ENCODE measurements at places on chromosomes 3 and 15. TPM values are rescaled to one million over a fixed set of nuclear protein-coding genes. Genes with fewer than 3 reads are reported as not detected.

The IL5RA gene
- total RNA-seq = 0.04 TPM

The CASR gene
- total RNA-seq = not detected

The UBAP1L gene
- 2.6 TPM for total RNA-seq

The ROPN1 gene
- total RNA-seq = not detected

The SLC25A20 gene
- total RNA-seq = 18.2 TPM

The CAPN3 gene
- 207 TPM for total RNA-seq

DNA sequence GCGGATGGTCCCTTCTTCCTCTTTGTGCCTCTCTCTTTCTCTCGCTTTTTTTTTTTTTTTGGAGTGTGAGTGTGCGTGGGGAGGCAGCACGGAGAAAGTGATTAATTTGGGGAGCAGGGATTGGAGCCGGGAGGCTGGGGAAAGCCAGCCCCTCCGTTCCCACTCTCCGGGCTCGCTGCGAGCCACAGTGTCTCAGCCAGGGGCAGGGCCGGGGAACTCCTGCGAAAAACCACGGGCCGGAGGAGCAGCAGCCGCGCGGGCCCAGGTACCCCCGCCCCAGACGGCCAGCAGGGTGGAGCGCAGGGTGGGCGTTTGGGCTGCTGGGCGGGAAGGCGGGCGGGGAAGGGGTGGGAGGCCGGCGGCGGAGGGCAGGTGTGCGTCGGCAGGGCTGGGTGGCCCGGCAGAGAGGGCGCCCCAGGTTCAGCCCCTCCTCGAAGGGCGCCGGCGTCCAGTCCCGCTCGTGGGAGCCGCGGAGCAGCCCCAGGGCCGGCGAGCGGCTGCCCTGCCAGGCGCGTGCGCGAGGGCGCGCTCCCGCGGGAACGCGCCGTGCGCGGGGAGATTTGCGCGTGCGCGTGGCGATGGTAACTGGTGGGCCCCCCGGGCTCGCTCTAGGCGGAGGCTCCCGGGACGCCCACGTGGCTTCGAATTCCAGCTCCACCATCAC is 1.4 kb downstream of the CHL1 start:
- H3K4me3 ChIP-seq = peak overlapping the region; percentile 44
- H3K27me3 ChIP-seq = peaks cover 36% of the 10 kb centered on the region
- H3K36me3 ChIP-seq = no peaks in the 10 kb centered on the region
- peak; percentile 4 for DNase-seq
- peaks cover 8% of the 10 kb centered on the region for H3K4me1 ChIP-seq

DNA sequence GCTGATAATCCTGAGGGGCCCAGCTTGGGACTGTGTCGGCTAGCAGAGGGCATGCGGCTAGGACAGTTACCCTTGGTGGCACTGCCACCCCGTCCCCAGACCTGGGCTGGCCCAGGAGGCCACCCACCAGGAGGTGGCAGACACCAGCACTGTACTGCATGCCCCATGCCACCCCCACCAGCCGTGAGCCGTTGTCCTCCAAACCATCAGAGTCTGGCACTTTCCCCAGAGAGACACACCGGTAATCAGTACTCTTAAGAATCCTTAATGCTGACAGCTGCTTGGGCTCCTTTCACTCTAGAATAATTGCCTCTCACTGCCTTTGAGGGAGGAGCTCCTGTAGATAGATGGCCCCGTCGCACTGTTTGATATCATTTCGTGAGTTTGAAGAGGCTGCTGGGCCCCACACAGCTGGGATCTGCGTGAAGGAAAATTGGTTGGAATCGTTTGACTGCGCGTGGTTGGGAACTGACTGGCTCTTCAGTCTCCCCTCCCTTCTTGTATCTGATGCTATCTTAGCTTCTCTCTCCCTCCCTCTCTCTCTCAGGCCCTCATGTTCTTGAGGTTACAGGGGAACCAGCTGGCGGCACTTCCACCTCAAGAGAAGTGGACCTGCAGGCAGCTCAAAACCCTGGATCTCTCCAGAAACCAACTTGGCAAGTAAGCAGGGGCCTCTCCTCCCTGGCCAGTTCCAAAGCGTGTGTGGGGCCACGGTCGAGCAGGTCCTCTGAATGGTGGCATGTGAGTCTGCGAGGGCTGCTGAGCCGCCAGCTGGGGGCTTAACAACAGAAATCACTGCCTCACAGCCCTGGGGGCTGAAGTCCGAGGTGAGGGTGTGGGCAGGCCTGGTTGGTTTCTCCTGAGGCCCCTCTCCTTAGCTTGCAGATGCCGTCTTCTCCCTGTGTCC is 94.9 kb downstream of the LRRK1 start:
- no peaks in the 10 kb centered on the region for H3K27me3 ChIP-seq
- H3K4me1 ChIP-seq = peaks cover 25% of the 10 kb centered on the region
- no peak for DNase-seq

- H3K4me1 ChIP-seq = peaks cover 3% of the 10 kb centered on the region
- H3K27me3 ChIP-seq = no peaks in the 10 kb centered on the region
- no peaks in the 10 kb centered on the region for H3K36me3 ChIP-seq
- H3K27ac ChIP-seq = no peak overlapping the region
Measured at GRCh38 chr3:140360332-140360731, 317.5 kb upstream of the TRIM42 start.

DNA sequence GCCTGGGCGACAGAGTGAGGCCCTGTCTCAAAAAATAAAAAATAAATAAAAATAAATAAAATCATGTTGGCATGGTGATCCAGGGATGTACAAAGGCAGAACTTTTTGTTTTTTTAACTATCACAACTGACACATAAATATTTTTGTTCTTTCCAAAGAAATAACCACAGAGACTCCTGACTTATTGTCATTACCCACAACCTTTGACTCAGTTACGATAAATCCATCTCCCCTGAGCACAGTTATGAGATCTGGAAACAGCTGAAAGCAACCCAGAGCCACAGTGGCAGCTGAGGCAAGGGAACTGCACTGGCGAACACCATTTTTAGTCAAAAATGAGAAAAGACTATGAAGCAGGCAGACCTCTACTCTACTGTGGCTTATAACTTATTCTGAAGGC is 24.0 kb downstream of the OSBPL10 start:
- H3K27ac ChIP-seq = no peak overlapping the region
- no peaks in the 10 kb centered on the region for H3K36me3 ChIP-seq
- no peak for DNase-seq
- H3K27me3 ChIP-seq = no peaks in the 10 kb centered on the region

DNA sequence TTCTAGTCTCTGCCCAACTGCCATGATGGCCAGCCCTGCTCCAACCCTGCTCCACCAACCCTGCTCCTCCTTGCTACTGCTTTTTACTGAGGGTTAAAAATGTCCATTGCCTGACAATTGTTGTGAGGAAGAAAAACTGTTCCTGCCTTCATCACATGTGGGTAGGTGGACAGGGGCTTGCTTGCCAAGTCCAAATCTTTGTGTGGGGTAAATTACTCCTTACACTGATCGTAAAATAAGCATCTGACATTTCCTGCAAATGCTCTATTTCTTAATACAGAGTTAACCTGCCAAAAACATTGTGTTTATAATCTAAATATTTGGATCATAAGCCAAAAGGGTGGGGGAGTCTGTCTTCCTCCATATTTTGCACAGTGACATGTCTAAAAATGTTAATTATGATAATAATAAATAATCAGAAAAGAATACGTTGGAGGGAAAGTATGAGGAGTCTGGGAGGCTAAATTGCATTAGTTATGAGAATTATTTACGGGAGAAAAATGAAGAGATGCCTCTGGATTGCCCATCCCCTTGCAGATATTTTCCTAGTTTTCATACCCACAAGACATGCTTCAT is 242.5 kb upstream of the TBL1XR1 start:
- H3K4me3 ChIP-seq = no peak overlapping the region
- H3K27me3 ChIP-seq = no peaks in the 10 kb centered on the region
- peaks cover 5% of the 10 kb centered on the region for H3K4me1 ChIP-seq
- no peaks in the 10 kb centered on the region for H3K36me3 ChIP-seq
- DNase-seq = no peak

GRCh38 chr3:195736866-195737490 is 16.2 kb downstream of the MUC20 start:
- no peak overlapping the region for H3K27ac ChIP-seq
- no peak for DNase-seq
- peaks cover 6% of the 10 kb centered on the region for H3K27me3 ChIP-seq
- no peaks in the 10 kb centered on the region for H3K36me3 ChIP-seq

DNA sequence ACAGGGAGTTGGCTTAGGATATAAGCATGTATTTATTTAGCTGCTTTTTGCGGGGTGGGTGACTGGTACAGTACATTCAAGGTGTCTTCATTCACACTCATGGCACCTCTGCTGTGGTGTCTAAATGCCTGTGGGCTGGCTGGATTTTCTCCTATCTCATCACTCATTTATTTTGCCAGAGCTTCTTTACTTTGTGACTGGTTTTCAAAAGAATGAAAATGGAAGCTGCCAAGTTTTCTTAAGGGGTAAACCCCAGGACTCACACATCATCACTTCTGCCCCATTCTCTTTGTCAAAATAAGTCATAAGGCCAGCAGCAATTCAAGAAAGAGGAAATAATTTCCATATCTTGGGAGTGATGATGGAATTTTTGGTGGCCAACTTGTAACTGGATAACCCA is 493.4 kb upstream of the ALCAM start:
- no peaks in the 10 kb centered on the region for H3K27me3 ChIP-seq
- H3K27ac ChIP-seq = no peak overlapping the region
- H3K4me1 ChIP-seq = no peaks in the 10 kb centered on the region
- DNase-seq = no peak

GRCh38 chr3:184559336-184559735 is 2.2 kb upstream of the EPHB3 start:
- DNase-seq = no peak
- peaks cover 20% of the 10 kb centered on the region for H3K4me1 ChIP-seq
- no peak overlapping the region for H3K4me3 ChIP-seq
- H3K27me3 ChIP-seq = peaks cover 10% of the 10 kb centered on the region
- no peaks in the 10 kb centered on the region for H3K36me3 ChIP-seq
- no peak overlapping the region for H3K27ac ChIP-seq

GRCh38 chr3:14631687-14632441 is 19.7 kb upstream of the CCDC174 start:
- DNase-seq = no peak
- H3K36me3 ChIP-seq = no peaks in the 10 kb centered on the region
- no peaks in the 10 kb centered on the region for H3K4me1 ChIP-seq
- peaks cover 22% of the 10 kb centered on the region for H3K27me3 ChIP-seq
- H3K27ac ChIP-seq = no peak overlapping the region

DNA sequence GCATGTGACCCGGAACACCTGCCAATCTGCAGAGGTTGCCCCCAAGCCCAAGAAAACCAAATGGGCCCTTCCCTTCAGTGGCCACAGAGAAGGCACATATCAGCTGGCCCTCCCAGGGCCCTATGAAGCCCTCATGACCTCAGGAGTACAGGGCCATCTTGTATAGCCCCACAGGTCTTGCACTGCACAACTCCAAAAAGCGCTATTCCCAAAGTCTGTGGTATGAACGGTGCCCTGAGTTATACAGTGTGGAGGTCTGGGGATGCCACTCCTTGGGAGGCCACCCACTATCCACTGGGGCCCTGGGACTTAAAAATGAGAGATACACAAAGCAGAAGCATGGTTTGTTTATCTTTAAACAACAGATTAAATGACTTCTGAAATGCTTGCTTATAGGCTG is 61.5 kb downstream of the CAPN7 start:
- DNase-seq = no peak
- no peak overlapping the region for H3K4me3 ChIP-seq
- H3K27ac ChIP-seq = no peak overlapping the region
- H3K4me1 ChIP-seq = peaks cover 30% of the 10 kb centered on the region
- H3K36me3 ChIP-seq = peaks cover 14% of the 10 kb centered on the region
- no peaks in the 10 kb centered on the region for H3K27me3 ChIP-seq

DNA sequence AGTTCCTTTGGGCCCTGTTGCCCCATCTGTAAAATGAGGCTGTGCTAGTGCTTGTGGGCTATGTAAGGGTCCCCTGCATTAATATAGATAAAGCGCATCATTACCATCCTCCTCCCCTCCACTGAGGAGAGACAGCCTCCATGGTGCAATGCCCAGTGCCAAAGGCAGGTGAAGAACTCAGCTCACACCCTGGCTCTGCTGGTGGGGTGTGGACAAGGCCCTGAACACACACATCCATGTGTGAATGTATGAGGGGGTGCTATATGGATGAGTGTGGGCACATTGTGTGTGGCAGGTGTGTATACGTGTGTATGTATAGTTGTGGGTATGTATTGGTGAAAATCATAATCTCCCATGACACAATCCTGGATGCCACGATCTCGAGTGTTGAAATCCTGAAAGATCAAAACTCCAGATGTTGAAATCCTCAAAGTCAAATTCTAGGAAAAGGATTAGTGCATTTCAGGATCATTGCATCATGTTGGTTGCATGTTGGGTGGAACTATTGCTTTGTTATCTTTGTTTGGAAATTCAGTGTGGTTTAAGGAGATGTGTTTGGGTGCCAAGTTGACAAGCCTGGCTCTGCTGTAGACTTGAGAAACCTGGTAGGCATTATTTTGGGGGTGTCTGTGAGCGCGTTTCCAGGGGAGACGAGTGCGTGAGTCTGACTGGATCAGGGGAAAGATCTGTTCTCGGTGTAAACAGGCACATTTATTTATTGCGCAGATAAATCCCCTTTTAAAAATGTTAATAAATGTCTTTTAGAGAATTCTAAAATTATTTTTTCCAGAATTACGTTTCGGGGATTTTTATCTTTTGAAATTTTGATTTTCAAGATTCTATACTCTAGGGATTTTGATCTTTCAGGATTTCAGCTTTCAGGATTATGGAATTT is 42.0 kb upstream of the SEC61A1 start:
- peaks cover 4% of the 10 kb centered on the region for H3K4me1 ChIP-seq
- no peaks in the 10 kb centered on the region for H3K36me3 ChIP-seq
- no peak for DNase-seq
- no peak overlapping the region for H3K27ac ChIP-seq

DNA sequence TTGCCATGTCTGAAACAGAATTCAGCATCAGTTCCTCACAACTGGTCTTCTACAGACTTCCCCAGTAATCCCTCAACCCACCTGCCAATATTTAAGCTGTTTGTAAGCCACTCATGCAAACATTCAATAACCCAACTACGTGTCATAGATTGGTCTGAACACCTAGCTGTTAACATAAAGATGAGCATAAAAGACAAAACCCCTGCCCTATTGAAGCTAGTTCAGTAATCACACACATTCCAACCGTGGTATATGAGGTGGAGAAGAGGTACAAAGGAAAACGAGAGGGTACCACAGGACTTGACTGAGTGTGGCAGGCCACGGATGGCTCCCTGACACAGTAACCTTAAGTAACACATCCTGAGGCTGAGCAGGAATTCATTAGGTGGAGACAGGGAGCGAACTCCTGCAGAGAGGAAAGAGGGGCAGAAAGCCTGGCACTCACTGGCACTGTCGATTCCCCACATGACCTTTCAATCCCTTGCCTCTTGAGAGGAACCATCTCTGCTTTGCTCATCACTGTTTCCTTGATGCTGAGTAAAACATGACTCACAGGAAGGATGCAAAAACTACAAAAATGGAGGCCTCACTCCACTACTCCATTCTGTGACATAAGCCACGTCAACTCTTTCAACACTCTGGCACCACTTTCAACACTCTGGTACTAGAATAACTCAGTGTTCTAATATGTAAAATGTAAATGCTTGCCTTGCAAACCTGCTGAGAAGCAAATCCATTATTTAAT is 31.3 kb downstream of the RPN1 start:
- peaks cover 48% of the 10 kb centered on the region for H3K36me3 ChIP-seq
- DNase-seq = no peak
- no peaks in the 10 kb centered on the region for H3K27me3 ChIP-seq
- H3K4me1 ChIP-seq = peaks cover 14% of the 10 kb centered on the region

- H3K4me1 ChIP-seq = peaks cover 12% of the 10 kb centered on the region
- H3K4me3 ChIP-seq = no peak overlapping the region
- H3K27me3 ChIP-seq = peaks cover 2% of the 10 kb centered on the region
- no peak for DNase-seq
Measured at GRCh38 chr3:16150285-16150684, 24.2 kb upstream of the GALNT15 start.

- peaks cover 41% of the 10 kb centered on the region for H3K4me1 ChIP-seq
- H3K36me3 ChIP-seq = peaks cover 3% of the 10 kb centered on the region
- H3K4me3 ChIP-seq = no peak overlapping the region
- DNase-seq = no peak
- H3K27ac ChIP-seq = no peak overlapping the region
- no peaks in the 10 kb centered on the region for H3K27me3 ChIP-seq
Measured at GRCh38 chr3:125035217-125035616, 20.6 kb downstream of the HEG1 start.

Data from muscle of leg (tissue), 16 donors.